ENCODE measurements at places on chromosomes 4 and X.

DNA sequence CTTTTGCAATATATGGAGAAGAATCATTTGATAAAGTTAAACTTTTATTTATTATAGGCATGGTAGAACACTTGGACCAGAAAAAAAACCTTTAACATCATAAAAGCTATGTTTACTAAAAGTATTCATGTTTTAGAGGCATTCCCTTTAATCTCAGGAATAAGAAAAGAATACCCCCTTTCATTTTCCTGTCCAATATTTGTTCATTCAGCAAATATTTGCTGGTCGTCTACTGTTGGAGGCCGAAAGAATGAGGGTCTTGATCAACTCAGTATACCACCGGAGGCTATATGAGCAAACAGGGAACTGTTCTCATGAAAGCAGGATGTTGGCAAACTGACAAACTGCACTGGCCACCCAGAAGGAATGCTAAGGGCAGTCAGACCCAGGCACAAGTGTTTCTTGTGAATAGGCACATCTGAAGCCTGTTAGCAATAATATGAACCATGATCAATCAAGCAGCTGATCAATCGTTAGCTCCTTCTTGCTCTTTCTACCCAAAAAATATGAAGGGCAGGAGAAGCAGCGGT, 480.8 kb upstream of the FAT1 start:
- peak; percentile 71 for DNase-seq

- peak; percentile 15 for DNase-seq
Observed at GRCh38 chr4:47837094-47837907, 566 bp downstream of the CORIN start.

GRCh38 chr4:121861426-121861825, 8.8 kb downstream of the BBS7 start:
- DNase-seq, result no peak

- DNase-seq, result no peak
Observed at GRCh38 chr4:12446657-12447185, 1018.0 kb upstream of the HS3ST1 start.

GRCh38 chr4:59966758-59967157, 1233.4 kb upstream of the ADGRL3 start:
- DNase-seq, result no peak

- no peak for DNase-seq
Observed at GRCh38 chr4:2788101-2788500, 4.8 kb upstream of the SH3BP2 start.

DNA sequence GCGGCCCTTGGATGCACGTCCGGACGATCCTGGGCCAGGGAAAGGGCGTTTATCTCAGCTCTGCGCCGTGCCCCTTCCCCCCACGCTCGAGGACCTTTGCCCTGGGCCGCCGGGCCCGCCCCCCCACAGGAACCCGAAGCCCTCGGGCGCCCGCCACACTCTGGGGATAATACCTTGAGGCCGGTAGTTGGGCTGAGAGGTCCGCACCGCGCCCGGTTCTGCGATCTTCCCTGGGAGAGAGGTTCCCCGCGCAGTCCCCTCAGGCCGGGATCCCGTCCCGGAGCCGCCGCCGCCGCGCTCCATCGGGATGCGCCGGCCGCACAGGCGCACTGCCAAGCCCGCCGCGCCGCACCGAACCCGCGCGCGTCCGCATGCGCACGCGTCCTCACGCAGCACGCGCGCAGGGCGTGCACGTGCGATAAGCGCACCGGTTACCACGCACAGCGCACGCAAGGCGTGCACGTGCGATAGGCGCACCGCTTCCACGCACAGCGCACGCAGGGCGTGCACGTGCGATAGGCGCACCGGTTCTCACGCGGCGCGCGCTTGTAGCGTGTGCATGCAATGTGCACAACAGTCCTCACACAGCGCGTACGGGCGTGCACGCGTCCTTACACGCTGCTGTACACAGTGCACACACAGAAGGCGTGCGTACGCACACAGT, at the start of gene MAP7D2:
Gene MAP7D2, minus strand, starts transcription at position 331 of the 664 bp plus-strand sequence. Its CDS starts 28 bp downstream, at position 303.
- peak; percentile 2 for DNase-seq

GRCh38 chr4:185752872-185753271, 59.1 kb downstream of the SORBS2 start:
- DNase-seq, result no peak

DNA sequence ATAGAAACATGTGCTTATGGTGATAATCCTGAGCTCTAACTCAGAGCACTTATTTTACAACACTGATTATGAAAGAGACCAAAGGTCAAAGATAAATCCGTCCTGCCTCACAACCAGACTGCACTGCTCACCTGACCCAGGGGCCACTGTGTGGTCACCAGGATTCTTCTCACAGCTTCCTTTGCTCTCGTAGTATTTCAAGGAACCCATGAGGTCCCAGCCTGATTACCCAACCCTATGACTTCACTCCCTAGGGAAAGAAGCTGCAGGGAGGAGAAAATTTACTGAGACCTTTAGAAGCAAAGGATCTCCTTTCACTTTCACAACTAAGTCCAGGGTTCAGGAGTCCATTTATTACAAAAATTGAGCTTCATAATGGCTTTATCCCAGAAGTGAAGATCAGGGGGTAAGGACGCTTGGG, 9.6 kb downstream of the SLC25A5 start:
- DNase-seq, result peak; percentile 85

- DNase-seq, result no peak
Observed at GRCh38 chr4:43959976-43960375, 488.6 kb downstream of the KCTD8 start.

GRCh38 chrX:10483191-10483831, 137.1 kb downstream of the MID1 start:
- DNase-seq, result no peak

GRCh38 chr4:4766564-4766963, 92.9 kb upstream of the MSX1 start:
- DNase-seq, result no peak

GRCh38 chrX:19964017-19964710, 26.7 kb downstream of the BCLAF3 start:
- no peak for DNase-seq

DNA sequence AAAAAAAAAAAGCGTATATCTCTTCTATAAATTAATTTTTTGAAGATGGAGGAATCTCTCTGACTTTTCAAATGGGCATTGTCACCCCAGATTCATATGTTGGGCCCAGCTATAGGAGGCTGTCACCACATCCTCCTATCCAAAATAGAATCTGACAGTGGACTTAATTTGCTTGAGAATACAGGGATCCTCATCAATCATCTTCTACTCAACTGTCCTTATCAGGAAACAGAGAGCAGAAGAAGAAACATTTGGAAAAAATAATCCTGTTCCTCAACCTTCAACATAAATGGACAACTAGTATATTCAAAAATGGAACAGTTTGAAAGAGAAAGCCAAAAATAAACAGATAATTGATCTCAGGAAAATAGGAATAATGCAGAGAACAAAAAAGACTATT, 725.4 kb upstream of the INTU start:
- no peak for DNase-seq

- DNase-seq, result no peak
Observed at GRCh38 chr4:33494150-33494549, 2750.2 kb downstream of the ARAP2 start.

- DNase-seq, result no peak
Observed at GRCh38 chr4:24003496-24003895, 113.6 kb upstream of the PPARGC1A start.

GRCh38 chr4:149145803-149146202, 669.8 kb downstream of the IQCM start:
- no peak for DNase-seq

DNA sequence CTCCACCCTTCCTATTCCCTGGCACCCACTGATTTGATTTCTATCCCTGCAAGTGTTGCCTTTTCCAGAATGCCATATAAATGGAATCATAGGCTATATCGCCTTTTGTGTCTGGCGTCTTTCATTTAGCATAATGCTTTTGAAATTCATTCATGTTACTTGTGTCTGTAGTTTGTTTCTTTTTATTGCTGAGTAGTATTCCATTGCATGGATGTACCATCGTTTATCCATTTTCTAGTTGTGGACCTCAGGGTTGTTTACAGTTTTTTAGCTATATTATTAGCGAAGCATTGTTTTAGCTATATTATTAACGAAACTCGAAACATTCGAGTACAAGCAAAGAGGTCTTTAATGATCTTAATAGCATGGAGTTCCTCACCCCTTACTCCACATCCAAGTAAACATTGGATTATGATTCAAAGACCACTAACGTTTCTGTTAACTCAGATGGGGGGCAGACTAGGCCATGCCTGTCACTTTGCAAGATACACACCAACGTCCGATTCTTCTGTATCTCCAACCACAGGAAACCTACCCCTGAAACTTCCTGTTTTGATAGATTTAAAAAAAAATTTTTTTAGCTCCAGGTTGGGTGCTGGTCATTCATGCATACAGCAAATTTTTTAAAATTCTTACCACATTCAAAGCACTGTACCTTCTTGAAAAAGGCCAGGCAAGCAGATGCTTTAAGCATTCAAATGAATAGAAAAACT, 1.1 kb downstream of the DCK start:
- no peak for DNase-seq

DNA sequence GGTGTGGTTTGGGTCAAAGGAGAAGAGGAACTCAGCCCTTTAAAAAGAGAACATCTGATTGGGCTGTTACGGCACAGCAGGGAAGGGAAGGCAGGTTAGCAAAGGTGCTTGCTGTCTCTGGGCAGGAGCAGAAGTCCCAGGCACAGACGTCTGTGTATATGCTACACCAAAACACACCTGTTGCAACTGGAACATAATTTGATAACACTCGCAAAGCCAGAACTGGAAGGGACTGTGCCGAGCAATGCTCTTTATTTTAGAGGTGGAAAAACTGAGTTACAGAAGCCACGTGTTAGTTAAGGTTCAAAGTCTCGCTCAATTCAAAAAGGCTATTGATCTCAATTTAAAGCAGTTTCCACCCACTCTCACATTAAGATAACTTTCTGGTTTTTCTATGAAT, 2.2 kb upstream of the FAM114A1 start:
- DNase-seq, result peak; percentile 25

Measured in HepG2 (cell line).